ENCODE measurements at places on chromosomes 6 and 20.
A peak's percentile ranks its signal among the peaks of the same experiment; 100 is the strongest.

- no peak for DNase-seq
These were observed 68.8 kb downstream of the PRL start for GRCh38 chr6:22227824-22228610.

GRCh38 chr6:160274871-160275510, 16.4 kb upstream of the SLC22A2 start:
- DNase-seq, result no peak

- DNase-seq, result peak; percentile 19
These were observed 538 bp upstream of the GRM1 start for GRCh38 chr6:146028252-146028795.

- DNase-seq, result no peak
These were observed 9.1 kb downstream of the HIVEP2 start for GRCh38 chr6:142935553-142936517.

DNA sequence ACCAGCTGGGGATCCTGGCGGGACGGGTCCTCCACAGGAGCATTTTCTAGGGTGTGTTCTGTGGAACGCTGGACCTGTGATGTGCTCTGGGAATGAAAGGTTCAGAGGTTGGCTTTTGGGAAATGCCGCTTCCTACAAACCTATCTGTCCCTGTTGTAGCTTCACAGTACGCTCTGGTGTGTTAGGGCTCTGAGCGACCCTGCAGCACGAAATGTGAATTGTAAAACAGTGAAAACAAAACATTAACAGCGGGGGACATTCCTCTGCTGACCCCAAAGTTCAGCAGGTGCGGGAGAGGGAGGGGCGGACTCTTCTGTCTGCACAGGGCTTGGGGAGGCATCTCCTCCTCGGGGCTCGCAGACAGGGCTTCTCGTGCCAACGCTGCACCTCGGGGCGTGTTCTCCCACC, 155.9 kb downstream of the NRN1 start:
- DNase-seq, result no peak

DNA sequence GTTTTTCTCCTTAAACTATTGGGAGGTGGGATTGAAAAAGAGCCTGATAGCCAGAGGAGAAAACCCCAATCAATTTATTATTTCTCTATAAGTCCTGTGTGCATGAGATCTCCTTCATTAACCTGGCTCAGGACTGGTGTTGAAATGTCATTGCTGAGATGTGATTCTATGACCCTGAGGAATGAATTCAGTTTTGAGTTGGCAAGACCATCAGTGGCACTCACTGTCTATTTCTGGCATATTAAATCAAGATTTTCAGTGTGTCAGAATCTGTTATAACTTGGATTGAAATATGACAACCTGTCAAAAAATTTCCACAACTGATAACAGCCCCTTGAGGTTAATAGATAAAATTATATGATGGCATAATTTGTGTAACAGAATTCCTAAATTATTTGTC, 431.1 kb downstream of the TFAP2B start:
- DNase-seq, result no peak

- DNase-seq, result no peak
These were observed 124.3 kb upstream of the TSHZ2 start for GRCh38 chr20:52847731-52848359.

GRCh38 chr6:32713241-32713640, 27.9 kb upstream of the HLA-DQA2 start:
- no peak for DNase-seq

DNA sequence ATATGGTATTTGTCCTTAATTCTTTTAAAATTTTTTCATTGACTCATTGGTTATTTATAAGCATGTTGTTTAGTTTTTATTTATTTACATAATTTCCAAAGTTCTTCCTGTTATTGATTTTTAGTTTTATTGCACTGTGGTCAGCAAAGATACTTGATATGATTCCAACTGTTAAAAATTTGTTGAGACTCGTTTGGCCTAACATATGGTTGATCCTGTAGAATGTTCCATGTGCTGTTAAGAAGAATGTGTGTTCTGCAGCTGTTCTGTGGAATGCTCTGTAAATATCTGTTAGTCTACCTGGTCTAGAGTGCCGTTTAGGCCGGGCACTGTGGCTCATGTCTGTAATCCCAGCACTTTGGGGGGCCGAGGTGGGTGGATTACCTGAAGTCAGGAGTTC, 197.7 kb downstream of the CD109 start:
- no peak for DNase-seq

GRCh38 chr20:58109918-58110635, 118.4 kb downstream of the ANKRD60 start:
- no peak for DNase-seq

DNA sequence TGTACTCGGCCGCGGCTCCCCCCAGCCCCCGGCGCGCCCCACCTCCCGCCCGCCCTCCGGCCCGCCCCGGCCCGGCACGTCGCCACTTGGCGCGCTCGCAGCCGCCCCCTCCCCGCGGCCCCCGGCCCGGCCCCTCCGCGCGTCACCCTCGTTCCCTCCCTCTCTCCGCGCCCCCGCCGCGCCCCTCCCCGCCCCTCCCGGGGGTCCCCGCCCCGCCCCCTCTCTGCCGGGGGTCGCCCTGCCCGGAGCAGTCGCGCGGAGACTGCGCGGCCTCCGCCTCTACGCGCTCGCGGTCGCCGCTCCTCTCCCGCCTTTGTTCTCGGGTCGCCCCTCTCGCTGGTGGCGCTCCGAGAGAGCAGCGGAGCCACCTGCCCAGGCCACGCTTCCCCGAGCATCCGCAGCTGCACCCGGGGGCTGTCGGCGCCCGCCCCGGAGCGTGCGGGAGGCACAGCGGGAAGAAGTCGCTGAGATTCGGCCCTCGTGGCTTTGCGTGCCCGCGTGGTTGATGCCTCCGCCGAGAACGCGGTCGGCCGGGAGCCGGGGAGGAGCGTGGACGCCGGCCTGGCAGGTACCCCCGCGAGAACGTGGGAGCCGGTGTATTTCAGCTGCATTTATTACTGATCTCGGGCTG, at the start of gene PHF10:
PHF10 (minus strand) TSS at position 7 of the 631 bp plus-strand sequence. CDS start 569 bp downstream, outside the sequence.
- no peak for DNase-seq

DNA sequence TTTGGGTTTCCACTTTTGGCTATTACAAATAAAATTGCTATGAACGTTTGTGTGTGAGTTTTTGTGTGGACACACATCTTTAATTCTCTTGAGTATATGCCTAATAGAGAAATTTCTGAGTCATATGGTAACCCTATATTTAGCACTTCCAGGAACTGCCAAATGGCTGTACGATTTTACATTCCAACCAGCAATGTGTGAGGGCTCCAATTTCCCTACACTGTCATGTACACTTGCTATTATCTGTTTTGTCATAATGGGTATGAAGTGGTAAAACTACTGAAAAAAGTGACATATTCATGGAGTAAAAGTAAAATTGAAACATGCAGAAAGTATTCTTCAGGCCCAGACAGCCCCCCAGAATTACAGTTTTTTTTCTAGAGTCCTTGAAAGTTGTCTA, 59.6 kb upstream of the ESR1 start:
- DNase-seq, result no peak

GRCh38 chr6:106161311-106161874, 75.3 kb downstream of the PRDM1 start:
- no peak for DNase-seq

DNA sequence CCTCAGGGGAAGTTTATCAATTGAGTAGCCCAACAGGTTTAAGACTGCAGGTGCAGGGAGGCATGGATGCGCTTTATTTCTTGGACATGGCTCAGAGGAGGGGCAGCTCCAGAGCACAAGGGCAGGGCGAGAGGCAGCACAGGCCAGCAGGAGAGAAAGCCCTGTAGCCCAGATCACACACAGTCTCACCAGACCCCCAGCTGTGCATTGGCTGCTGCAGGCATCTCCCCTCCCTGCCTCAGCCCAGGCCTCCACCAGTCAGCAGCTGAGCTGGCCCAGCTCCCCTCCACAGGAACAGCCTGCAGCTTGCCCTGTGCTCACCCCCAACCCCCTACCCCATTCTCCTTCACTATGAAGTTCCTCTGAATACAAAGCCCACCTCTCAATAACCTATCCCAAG, 24.7 kb downstream of the MRPL14 start:
- DNase-seq, result no peak

DNA sequence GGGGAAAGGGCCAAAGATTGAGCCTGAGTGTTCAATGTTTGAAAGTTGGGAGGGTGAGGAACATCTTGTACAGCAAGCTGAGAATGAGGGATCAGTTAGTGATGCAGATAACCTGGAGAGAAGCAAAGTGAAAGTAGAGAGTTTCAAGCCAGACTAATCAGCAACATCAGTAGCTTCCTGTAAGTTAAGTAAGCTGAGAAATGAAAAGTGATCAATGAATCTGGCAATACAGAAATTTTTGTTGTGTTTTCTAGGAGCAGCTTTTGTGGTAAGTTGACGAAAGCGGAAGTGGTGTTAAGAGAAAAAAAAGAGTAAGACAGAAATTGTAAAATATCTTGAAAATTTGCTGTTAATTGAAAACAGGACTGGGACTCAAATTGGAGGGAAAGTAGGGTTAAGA, 855.5 kb upstream of the MAP3K7 start:
- no peak for DNase-seq

DNA sequence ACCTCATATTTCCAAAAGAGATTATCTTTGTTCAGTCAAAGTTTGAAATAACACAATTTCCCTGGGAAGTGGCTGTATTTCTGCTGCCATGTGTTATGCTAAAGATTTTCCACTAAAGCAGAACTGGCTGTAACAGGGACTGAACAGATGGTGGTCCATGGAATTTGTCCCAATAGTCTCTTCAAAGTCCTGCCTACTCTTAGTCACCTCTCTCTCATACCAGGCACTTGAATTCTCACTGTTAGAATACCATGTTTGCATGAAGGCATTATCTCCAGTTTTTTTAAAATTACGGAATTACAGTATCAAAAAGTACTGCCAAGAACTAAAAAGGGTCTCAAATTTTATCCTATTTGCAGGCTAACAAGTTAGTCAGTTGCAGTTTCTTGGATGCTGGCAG, 105.0 kb upstream of the HDDC2 start:
- DNase-seq, result no peak

- no peak for DNase-seq
These were observed 97.6 kb upstream of the HDGFL1 start for GRCh38 chr6:22471746-22472145.

DNA sequence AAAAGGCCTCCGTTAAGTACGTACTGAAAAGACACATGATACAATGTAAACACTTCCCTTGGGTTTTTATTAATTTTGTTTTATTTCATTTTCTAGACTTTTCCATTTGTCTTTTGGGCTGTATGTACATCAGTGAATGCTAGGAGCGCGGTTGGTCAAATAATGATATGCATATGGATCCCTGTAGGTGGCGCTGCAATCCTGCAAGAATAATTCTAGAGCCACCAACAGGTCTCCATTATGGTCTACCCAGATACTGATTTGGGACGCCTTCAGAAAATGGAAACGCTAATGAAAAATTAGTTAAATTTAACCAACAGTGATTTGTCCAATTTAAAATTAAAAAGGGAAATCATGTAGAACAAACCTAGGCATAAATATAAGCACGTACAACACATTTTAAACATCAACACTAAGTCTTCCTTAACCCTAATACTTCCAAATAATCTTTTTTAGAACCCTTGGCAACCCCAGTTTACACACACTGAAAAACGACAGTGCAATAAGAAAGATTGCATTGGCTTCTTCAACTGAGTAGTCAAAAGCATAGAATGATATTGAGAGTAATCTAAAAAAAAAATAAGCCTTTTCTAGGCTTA, 433.5 kb downstream of the RFPL4B start:
- peak; percentile 51 for DNase-seq

- no peak for DNase-seq
These were observed 55.4 kb upstream of the TBXT start for GRCh38 chr6:166223079-166223478.

- no peak for DNase-seq
These were observed 14.1 kb upstream of the CHMP4B start for GRCh38 chr20:33796907-33797544.

- no peak for DNase-seq
These were observed 4.5 kb downstream of the IYD start for GRCh38 chr6:150373260-150373701.

DNA sequence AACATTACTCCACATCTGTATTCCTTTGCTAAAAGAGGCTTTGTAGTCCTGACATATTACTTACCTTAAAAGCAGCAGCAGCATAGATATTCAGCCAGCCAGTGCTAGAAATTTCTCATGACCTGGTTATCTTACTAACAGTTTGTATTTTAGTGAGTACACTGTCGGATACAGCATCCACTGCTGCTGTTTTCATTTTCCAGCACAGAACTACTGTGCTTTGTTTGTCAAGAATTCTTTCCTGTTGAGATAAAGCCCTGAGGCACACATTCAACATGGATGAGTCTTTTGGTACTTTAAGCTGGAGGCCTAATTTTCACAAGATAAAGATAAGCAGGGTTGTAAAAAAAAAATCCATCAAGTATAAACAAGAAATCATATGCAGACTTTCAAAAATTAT, 311.2 kb upstream of the OPRM1 start:
- DNase-seq, result peak; percentile 89

- DNase-seq, result peak; percentile 28
These were observed 51.5 kb upstream of the EPB41L1 start for GRCh38 chr20:36102809-36103596.

GRCh38 chr20:2246069-2246491, 49.7 kb upstream of the TGM3 start:
- no peak for DNase-seq

- DNase-seq, result no peak
These were observed 37.3 kb downstream of the IPCEF1 start for GRCh38 chr6:154319231-154319858.

DNA sequence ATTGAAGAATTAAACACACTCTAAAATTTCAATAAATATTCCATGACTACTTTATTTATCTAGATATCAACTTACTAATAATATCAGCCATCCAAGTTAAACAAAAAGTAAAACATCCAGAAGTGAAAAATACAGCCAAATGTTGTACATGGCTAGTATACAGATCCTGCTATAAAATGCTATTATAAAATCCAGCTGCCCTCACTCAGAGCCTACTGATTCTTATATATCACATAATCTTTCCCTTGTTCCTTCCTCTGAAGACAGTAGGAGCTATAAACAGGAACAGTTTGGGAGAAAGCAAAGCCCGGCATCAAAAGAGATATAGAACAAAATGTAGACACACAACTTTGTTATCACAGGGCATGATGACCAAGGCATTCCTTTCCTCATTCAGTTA, 212.9 kb downstream of the PLCB4 start:
- DNase-seq, result no peak

DNA sequence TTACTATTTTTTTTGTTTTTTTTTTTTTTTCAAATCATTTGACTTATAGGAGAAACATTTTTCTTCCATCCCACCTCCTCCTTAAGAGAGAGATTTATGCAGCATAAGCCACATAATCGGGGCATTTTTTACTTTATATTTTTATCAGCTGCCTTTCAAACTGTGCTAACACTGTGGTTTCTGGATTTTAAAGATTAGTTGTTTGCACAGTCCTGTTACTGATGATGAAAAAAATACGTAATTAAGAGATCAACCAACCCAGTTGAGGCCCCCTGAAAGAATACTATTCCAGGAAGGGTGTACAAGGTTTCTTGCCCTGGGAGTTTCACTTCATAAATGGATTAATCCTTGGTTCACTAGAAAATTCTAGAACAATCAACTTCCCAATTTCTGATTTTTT, 68.3 kb downstream of the MMS22L start:
- DNase-seq, result no peak

DNA sequence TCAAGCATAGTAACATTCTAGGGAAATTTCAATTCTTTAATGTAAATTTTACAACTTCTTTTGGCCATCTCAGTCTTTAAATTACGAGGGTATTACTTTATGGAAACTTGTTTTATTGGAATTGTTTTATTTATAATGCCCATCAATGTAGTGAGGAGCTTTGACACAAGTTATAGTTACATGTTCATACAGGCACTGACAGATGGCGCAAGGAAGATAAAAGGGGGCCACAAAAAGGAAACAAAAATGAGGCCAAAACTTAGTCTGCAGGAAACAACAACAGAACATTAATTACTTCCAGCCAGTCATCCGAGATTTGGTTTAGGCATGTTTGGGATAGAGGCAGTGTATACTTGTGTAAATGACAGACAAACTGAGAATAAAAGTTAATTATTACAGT, 18.3 kb downstream of the SESN1 start:
- DNase-seq, result no peak
